ENCODE measurements at places on chromosomes 3 and 15. TPM values are rescaled to one million over a fixed set of nuclear protein-coding genes. Genes with fewer than 3 reads are reported as not detected.

DNA sequence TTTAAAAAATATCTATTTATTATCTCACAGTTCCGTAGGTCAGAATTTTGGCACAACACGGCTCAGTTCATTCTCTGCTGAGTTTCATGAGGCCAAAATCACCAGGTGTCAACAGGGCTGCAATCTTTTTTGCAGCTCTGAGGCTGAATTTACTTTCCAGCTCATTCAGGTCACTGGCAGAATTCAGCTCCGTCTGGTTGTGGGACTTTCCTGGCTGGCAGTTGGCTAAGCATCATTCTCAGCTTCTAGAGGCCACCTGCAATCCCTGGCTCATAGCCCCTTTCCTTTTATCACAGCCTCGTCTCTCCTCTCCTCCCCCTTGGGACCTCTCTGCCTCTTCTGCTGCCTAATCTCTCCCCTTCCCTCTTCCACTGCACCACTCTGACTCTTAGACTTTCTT is 174.0 kb upstream of the WNT5A start:
- DNase-seq = peak; percentile 84
- no peak overlapping the region for H3K4me3 ChIP-seq

GRCh38 chr3:40504636-40505430 is 1.0 kb upstream of the ZNF620 start:
- H3K36me3 ChIP-seq = no peaks in the 10 kb centered on the region
- H3K4me1 ChIP-seq = peaks cover 2% of the 10 kb centered on the region
- peak; percentile 8 for DNase-seq
- H3K27me3 ChIP-seq = no peaks in the 10 kb centered on the region
- no peak overlapping the region for H3K27ac ChIP-seq

GRCh38 chr3:61704807-61705206 is 143.4 kb downstream of the PTPRG start:
- H3K4me3 ChIP-seq = no peak overlapping the region
- H3K4me1 ChIP-seq = no peaks in the 10 kb centered on the region
- DNase-seq = no peak
- no peaks in the 10 kb centered on the region for H3K27me3 ChIP-seq
- no peaks in the 10 kb centered on the region for H3K36me3 ChIP-seq

GRCh38 chr15:29867241-29868000 is 45.2 kb upstream of the TJP1 start:
- H3K4me3 ChIP-seq = no peak overlapping the region
- peaks cover 2% of the 10 kb centered on the region for H3K4me1 ChIP-seq
- H3K36me3 ChIP-seq = no peaks in the 10 kb centered on the region
- H3K27me3 ChIP-seq = no peaks in the 10 kb centered on the region

GRCh38 chr3:107988460-107989175 is 102.2 kb downstream of the CD47 start:
- peak; percentile 57 for DNase-seq
- H3K4me3 ChIP-seq = no peak overlapping the region
- peaks cover 27% of the 10 kb centered on the region for H3K4me1 ChIP-seq
- no peaks in the 10 kb centered on the region for H3K27me3 ChIP-seq
- no peaks in the 10 kb centered on the region for H3K36me3 ChIP-seq
- peak overlapping the region; percentile 22 for H3K27ac ChIP-seq

DNA sequence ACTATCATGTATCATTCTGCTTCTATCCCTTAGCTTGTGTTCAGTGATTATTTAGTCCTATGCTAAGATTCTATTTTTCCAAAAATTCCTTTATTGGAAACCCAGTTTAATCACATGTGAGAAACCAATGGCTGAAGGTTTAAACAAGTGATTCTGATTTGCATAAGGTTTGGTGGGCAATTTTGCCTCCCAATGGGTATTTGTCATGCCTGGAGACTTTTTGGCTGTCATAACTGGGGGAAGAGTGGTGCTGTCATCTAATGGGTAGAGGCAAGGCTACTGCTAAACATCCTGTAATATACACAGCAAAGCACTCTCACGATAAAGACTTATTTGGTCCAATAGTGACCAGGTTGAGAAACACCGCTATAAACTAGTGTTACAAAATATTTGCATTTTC is 148.7 kb downstream of the ALCAM start:
- H3K27ac ChIP-seq = no peak overlapping the region
- H3K4me1 ChIP-seq = no peaks in the 10 kb centered on the region
- no peak overlapping the region for H3K4me3 ChIP-seq
- no peak for DNase-seq

DNA sequence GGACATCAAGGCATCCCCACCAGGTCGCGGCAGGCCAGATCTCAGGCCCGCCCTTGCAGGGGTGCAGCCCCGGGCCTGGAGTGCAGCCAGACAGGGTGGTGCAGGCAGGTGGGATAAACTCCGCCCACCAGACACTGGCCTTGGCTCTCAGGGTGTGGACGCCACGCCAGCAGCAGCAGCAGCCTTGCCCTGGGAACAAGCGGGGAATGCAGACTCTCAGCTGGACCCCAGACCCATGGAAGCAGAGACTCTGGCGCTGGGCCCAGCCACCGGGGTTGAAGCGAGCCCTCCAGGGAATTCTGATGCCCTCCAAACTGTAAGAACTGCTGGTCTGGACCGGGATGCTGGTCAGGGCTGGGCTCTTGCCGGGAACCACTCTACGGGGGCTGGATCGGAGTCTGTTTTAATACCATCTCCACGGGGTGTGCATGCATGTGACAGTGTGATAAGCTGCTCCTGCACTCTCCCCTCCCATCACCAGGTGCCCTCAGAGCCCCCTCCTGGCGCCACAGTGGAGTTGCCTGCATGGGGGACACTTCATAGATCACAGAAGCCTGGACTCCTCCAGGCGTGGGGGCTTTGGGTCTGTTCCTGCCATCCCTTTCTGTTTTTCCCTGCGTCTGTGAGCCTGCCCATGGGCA is 142.7 kb downstream of the NSMCE3 start:
- H3K27me3 ChIP-seq = peaks cover 2% of the 10 kb centered on the region
- no peak overlapping the region for H3K4me3 ChIP-seq
- H3K4me1 ChIP-seq = no peaks in the 10 kb centered on the region
- no peaks in the 10 kb centered on the region for H3K36me3 ChIP-seq
- no peak overlapping the region for H3K27ac ChIP-seq

DNA sequence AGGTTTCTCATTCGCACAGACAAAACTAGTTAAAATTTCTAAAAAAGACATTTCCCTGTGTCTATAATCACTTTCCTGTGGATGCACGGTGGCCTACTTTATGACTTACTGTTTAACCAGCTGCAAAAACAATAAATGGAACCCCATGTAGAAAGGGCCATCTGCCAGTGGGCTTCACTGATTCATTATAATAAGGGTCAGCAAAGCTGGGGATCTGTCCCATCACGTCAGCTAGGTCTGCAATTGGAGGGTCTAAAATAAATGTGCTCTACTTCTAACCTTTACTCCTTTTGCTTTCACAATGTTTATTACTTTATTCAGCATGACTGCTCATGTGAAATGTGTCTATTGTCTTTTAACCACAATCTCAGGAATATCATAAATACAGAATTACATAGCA is 43.1 kb upstream of the NMD3 start:
- no peak overlapping the region for H3K27ac ChIP-seq
- no peak overlapping the region for H3K4me3 ChIP-seq
- no peaks in the 10 kb centered on the region for H3K36me3 ChIP-seq
- H3K4me1 ChIP-seq = no peaks in the 10 kb centered on the region
- no peaks in the 10 kb centered on the region for H3K27me3 ChIP-seq

- H3K27ac ChIP-seq = peak within 1 kb of the TSS; percentile 94
- peaks cover 20% of the 10 kb centered on the region for H3K27me3 ChIP-seq
- H3K36me3 ChIP-seq = peaks cover 12% of the 10 kb centered on the region
- DNase-seq = peak; percentile 88
- peaks cover 26% of the 10 kb centered on the region for H3K4me1 ChIP-seq
Observed at GRCh38 chr15:45378149-45378912, at the start of gene GATM. Gene GATM (minus strand): TSS chr15:45378544. CDS start chr15:45378453, 91 bp downstream.

DNA sequence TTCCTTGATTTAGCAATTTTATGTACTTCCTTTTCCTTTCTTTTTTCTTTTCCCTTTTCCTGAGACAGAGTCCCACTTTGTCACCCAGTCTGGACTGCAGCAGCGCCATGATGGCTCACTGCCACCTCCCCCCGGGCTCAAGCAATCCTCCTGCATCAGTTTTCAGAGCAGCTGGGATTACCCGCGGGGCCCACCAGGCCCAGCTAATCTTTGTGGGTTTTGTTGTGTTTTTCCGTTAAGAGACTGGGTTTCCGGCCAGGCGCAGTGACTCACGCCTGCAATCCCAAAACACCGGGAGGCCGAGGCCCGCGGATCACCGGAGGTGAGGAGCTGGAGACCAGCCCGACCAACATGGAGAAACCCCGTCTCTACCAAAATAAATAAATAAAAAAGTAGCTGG is 17.7 kb downstream of the GOLGA8S start:
- no peaks in the 10 kb centered on the region for H3K27me3 ChIP-seq
- no peaks in the 10 kb centered on the region for H3K4me1 ChIP-seq
- H3K36me3 ChIP-seq = no peaks in the 10 kb centered on the region
- H3K4me3 ChIP-seq = no peak overlapping the region
- DNase-seq = peak; percentile 7

DNA sequence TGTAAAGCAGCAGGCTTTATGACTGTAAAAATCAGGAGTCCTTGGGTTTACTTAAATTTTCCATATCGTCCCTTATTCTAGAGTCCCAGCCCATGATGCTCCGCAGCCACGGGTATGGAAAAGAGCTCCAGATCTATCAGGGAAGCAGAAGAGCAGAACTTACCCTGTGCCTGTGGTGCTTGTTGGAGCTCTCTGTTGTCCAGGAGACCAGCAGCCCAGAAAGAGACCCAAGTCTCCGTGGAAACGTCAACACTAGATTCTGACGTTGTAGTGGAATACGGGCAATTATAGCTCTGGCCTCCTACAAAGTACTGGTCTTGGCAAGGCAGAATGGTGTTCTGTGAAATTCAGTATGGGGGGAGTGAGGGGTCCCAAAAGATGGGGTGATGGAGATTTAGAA is 2.0 kb downstream of the GMNC start:
- H3K36me3 ChIP-seq = no peaks in the 10 kb centered on the region
- peaks cover 6% of the 10 kb centered on the region for H3K27me3 ChIP-seq
- H3K4me3 ChIP-seq = no peak overlapping the region
- H3K27ac ChIP-seq = no peak overlapping the region

- no peak overlapping the region for H3K4me3 ChIP-seq
- H3K27me3 ChIP-seq = no peaks in the 10 kb centered on the region
- peaks cover 3% of the 10 kb centered on the region for H3K4me1 ChIP-seq
Observed at GRCh38 chr3:24046214-24046613, 101.1 kb downstream of the NR1D2 start.

- H3K36me3 ChIP-seq = no peaks in the 10 kb centered on the region
- no peaks in the 10 kb centered on the region for H3K4me1 ChIP-seq
- no peak for DNase-seq
- no peak overlapping the region for H3K4me3 ChIP-seq
Observed at GRCh38 chr3:151394611-151395010, 10.1 kb upstream of the P2RY12 start.

GRCh38 chr3:124805671-124806070 is 75.4 kb downstream of the UMPS start:
- DNase-seq = peak; percentile 41
- no peaks in the 10 kb centered on the region for H3K36me3 ChIP-seq
- peaks cover 3% of the 10 kb centered on the region for H3K27me3 ChIP-seq
- H3K4me3 ChIP-seq = no peak overlapping the region
- H3K4me1 ChIP-seq = peaks cover 25% of the 10 kb centered on the region
- H3K27ac ChIP-seq = no peak overlapping the region

Gene CCR8
- polyA plus RNA-seq = not detected

Gene HDC
- 0.71 TPM for polyA plus RNA-seq

Gene NUDT16
- 22.3 TPM for polyA plus RNA-seq

Gene PLCL2
- polyA plus RNA-seq = 11.4 TPM
